ENCODE measurements at places on chromosomes 11 and 22.
A peak's percentile ranks its signal among the peaks of the same experiment; 100 is the strongest.

GRCh38 chr11:22392561-22392960, 54.4 kb downstream of the SLC17A6 start:
- no peak for DNase-seq

GRCh38 chr11:124195189-124195734, 12.1 kb downstream of the OR10D3 start:
- DNase-seq, result peak; percentile 38

- DNase-seq, result no peak
Observed at GRCh38 chr11:2885017-2885677, 428 bp downstream of the CDKN1C start.

- no peak for DNase-seq
Observed at GRCh38 chr11:46332568-46333393, 14.5 kb upstream of the DGKZ start.

DNA sequence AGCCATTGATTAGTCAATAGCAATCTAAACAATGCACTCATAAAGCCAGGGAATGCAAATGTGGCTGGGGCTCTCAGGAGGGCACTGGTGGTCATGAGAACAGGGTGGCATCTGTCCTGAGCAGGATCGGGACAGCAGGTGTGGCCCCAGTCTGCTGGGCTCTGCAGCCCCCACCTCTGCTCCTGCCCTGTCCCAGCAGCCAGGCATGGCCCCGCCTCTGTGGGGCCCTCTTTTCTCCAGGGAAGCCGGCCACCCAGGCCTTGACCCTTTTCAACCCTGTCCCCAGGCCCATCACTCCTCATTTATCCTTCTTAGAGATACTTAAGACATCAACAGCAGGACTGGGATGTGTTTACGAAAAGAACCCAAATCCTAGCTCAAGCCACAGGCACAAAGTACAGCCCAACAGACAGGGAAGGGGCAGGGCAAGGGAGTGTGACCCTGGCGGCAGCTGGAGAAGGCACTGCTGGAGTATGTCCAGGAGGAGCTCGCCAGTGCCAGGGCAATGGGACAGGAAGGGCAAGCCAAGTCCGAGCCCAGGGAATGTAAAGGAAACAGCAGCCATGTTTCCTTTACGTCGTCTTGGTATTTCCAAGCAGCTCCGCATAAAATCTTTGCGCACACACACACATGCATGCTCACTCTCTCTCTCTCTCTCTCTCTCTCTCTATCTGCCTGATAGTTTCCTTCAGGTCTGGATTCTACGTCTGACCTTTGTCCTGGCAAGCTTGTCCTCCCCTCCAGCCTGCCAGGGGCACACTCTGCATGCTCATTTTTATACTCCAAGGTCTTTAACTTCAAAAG, 59.9 kb downstream of the DGCR2 start:
- DNase-seq, result no peak
